ENCODE measurements at places on chromosomes 5 and 9.

DNA sequence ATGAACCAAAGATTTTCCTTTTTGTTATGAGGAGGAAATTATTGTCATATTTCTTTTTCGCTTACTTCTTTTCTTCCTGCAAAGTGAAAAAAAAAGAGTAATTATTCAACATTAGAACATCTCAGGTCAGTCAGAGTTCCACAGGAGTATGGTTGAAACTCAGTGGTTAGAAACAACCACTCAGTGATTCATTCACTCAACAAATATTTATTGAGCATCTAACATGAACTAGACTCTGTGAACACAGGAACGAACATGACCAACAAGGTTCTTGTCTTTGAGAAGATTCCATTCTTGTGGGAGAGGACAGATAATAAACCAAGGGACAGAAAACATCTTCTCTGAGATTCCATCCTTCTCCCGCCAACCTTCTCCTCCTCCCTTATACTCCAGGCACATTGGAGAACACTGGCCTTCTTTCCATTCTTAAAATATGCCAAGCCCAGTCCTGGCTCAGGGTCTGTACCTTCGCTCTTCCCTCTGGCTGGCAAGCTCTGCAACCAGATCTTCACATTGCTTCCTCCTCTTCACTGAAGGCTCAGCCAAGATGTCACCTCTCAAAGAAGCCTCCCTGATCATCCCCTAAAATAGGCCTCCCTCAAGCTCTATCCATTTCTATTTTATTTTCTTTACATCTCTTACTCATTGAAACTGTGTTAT is 6.8 kb upstream of the GRAMD2B start:
- DNase-seq, result no peak

GRCh38 chr9:4640027-4640426 is 22.1 kb upstream of the PLPP6 start:
- no peak for DNase-seq

GRCh38 chr5:167525004-167525403 is 766.4 kb upstream of the WWC1 start:
- DNase-seq, result no peak

DNA sequence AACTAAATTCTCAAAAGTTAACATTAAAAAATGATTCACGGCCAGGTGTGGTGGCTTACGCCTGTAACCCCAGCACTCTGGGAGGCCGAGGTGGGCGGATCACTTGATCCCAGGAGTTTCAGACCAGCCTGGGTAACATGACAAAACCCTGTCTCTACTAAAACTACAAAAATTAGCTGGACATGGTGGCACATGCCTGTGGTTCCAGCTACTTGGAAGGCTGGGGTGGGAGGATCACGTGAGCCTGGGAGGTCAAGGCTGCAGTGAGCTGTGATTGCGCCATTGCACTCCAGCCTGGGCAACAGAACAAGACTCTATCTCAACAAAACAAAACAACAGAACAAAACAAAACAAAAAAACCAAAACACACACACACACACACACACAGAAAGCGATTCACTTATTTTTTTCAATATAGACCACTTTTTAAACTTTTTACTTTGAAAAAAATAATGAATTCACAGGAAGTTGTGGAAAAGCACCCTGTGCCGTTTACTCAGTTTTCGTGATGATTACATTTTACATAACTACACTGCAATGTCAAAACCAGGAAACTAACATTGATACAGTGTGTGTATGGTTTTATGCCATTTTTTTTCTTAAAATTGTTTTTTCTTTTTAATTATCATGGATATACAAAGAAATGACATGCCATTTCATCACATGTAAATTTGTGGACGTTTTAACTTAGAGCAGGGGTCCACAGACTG is 73.7 kb downstream of the TENT4A start:
- no peak for DNase-seq

GRCh38 chr9:136438548-136439480 is 831 bp downstream of the INPP5E start:
- DNase-seq, result no peak

DNA sequence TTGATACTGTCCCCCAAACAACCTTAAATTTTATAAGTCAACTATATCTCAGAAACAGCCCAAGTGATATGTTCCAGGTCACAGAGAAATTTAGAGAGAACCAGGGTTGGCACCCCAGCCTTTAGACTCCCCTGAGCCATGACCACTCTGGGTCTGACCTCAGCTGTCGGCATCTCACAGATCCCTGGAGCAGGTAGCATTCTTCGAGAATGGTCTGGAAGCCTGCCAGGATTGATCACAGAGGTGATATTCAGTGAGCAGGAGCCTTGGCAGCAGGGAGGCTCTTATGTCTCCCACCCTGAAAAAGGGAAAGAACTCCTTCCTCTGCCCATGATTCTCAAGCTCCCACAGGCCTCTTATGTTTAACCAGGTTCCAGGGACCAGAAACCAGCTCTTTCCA is 58.2 kb downstream of the PLK2 start:
- no peak for DNase-seq

DNA sequence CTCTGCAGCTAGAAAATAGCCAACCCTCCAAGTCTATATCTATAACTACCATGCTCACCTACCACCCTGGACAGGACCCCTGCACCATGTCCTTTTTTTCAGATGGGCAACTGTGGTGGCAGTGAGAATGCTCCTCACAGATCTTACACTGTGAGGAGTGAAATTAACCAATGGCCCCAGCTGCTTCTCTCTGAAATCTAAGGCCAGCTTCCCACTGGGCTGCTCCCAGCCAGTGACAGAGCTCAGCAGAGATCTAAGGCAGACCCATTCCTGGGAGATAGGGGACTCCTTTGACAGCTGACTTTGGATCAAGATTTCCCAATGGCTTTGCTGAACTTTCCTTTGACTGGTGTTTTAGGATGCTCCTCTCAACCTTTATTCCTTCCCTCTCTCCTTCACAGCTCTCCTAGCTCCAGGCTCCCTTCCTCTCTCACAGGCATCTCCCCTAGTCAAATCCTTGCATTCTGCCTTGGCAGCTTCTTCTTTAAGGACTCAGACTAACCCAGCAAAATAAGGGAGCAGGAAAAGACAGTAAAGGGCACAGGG is 1.6 kb upstream of the ARAP3 start:
- DNase-seq, result no peak

DNA sequence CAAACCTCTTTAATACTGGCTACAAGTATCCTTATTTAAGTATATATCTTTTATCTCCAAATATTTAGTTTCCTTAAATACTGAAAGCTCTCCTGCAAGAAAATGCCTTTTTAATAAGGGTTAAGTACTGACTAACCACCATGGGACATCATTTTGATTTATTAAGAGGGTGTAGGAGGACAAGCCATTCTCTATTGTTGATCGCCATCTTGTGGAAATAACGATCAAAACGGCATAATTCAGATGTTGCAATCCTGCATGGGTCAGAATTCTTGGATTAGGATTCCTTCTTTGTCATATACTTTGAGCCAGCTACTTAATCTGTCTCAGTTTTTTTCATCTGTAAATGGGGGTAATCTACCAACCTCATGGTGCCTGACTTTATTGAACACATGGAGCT is 28.7 kb upstream of the C5orf46 start:
- no peak for DNase-seq

DNA sequence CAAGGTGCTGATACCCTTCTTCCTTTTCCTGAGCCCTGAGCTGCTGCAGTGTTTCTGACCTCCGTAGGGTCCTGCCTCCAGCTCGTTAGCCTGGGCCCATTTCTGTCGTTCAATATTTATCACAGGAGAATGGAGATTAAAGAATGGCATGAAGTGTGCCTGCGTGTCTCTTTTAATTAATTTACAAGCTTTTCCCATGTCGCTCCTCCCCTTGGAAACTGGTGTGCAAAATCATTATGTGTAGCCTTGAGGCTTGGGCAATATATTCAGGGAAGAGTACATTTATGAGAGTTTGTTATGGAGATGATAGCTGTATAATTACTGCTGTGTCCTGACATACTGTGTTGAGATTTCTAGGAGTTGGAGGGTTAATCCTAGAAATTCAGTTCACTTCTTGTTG is 99.7 kb downstream of the PCSK5 start:
- no peak for DNase-seq
